ENCODE measurements at places on chromosomes 2 and 18.

DNA sequence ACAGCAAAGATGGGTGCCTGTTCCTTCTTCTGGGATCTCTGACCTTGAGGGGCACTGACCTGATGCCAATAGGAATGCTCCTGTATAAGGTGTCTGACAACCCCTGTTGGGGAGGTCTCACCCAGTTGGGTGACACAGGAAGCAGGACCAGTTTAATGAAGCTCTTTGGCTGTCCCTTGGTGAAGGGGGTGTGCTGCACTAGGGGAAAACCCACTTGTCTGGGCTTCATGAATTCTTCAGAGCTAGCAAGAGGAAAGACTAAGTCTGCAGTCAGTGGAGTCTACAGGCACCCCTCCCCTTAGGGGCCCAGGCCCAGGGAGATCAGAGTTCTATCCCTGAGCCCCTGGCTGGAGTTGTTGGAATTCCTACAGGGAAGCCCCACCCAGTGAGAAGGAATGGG is 550.8 kb upstream of the CHAC2 start:
- DNase-seq = no peak

- DNase-seq = peak; percentile 67
Measured at GRCh38 chr18:23178661-23179081, 43.4 kb downstream of the CABLES1 start.

DNA sequence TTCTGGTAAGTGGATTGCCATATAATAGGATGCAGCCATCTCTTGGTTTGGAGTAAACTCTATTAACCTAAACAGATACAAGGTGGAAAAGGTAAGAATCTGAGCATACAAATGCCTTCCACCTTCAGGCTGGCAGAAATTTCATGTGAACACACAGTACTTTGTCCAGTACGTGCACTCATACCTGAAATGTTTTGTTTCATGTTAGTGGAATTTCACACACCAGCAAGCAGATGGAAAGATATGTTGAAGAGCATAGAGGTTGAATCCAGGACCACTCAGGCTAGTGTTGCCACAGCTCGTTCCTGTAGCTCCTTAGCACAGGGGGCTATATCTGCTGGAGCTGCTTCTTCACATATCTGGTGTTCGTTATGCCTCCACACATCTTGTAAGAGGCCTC is 34.0 kb downstream of the CRIM1 start:
- no peak for DNase-seq

- no peak for DNase-seq
Measured at GRCh38 chr2:174334278-174334715, 457 bp upstream of the SP9 start.

- no peak for DNase-seq
Measured at GRCh38 chr2:74751981-74752851, 81.7 kb upstream of the HK2 start.

GRCh38 chr2:51158251-51158650 is 126.3 kb upstream of the NRXN1 start:
- DNase-seq = no peak

GRCh38 chr18:12990123-12990475 is 1.1 kb upstream of the CEP192 start:
- DNase-seq = no peak
